ENCODE measurements at places on chromosomes 2 and 18. TPM values are rescaled to one million over a fixed set of nuclear protein-coding genes. Genes with fewer than 3 reads are reported as not detected.

PSMA8 gene
- not detected for total RNA-seq

MPV17 gene
- 107 TPM for total RNA-seq

ICA1L gene
- 230 TPM for total RNA-seq

KLHL30 gene
- total RNA-seq: not detected

TSPYL6 gene
- total RNA-seq: 0.31 TPM

MATN3 gene
- 1.3 TPM for total RNA-seq

WDSUB1 gene
- total RNA-seq: 22.8 TPM

CFAP65 gene
- 0.63 TPM for total RNA-seq

FOSL2 gene
- 6.6 TPM for total RNA-seq

TTN gene
- 6.3 TPM for total RNA-seq

KIF1A gene
- 300 TPM for total RNA-seq

SH3BP4 gene
- 14.4 TPM for total RNA-seq

Measured in parietal lobe (tissue), 2 donors.